Thoracic aorta (tissue), 2 donors: ENCODE measurements at places on chromosomes 2 and 18.

GRCh38 chr2:66109419-66109818 is 325.5 kb upstream of the MEIS1 start:
- no peak for DNase-seq
- H3K27me3 ChIP-seq: no peaks in the 10 kb centered on the region
- H3K36me3 ChIP-seq: no peaks in the 10 kb centered on the region
- H3K4me3 ChIP-seq: no peak overlapping the region
- H3K27ac ChIP-seq: no peak overlapping the region
- no peaks in the 10 kb centered on the region for H3K4me1 ChIP-seq

DNA sequence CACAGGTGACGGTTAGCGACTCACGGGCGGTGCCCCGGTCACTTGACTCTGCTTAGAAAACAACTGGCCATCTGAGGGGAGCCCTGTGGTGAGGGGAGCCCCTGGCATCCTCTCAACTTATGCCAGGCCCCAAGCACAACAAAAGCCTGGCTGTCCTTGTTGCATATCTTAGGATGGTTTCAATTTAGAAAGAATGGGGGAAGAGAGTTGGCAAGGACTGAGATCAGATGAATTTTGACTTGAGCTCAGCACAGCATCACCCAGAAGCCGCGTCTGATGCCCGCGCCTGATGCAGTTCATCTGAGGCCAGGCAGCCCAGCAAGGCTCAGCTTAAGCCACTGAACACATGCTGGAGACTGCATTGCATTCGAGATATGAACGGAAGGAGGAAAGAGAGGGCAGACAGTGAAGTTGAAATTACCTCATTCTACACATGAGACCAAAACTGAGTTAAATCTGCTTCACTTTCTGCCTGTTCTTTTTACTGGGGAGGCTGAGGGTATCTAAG is 36.8 kb downstream of the MYT1L start:
- no peak for DNase-seq
- H3K36me3 ChIP-seq: no peaks in the 10 kb centered on the region
- no peak overlapping the region for H3K4me3 ChIP-seq
- H3K4me1 ChIP-seq: no peaks in the 10 kb centered on the region

- H3K36me3 ChIP-seq: no peaks in the 10 kb centered on the region
- no peaks in the 10 kb centered on the region for H3K27me3 ChIP-seq
- no peak overlapping the region for H3K27ac ChIP-seq
- H3K4me3 ChIP-seq: no peak overlapping the region
Measured at GRCh38 chr2:232473467-232473890, 14.2 kb downstream of the ECEL1 start.

DNA sequence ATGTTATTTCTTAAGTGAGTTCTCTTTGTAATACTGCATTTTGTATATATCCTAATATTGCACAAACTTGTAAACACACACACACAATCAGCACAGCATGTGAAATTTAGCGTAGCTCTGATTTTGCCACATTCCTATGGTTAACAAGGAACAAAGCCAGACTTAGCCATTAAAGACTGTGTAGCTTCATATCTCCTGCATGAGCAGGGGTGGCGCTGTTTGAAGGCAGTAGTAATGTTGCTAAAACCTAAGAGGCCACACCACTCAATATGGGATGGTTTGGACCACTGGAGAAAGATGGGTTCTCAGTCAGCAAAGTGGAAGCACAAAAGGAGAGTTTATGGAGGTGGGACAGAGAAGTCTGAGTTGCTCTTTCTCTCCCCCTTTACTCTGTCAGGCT is 61.1 kb upstream of the RND3 start:
- no peak for DNase-seq
- H3K4me3 ChIP-seq: no peak overlapping the region
- H3K27me3 ChIP-seq: no peaks in the 10 kb centered on the region
- no peaks in the 10 kb centered on the region for H3K4me1 ChIP-seq
- H3K27ac ChIP-seq: no peak overlapping the region

DNA sequence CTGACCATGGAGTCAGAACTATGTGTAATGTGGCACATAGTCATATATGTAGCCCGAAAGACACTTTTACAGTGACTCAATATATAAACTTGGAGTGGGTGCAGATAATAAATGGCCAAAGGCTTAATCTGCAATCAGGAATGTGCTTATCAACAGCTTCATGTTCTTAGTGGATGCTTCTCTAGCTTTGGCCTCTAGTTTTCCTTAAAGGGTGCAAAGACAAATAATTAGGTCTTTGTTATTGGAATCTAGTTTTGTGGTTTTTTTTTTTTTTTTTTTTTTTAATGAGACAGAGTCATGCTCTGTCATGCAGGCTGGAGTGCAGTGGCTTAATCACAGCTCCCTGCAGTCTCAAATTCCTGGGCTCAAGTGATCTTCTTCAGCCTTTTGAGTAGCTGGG is 625.6 kb downstream of the EPHA4 start:
- H3K4me3 ChIP-seq: no peak overlapping the region
- H3K27me3 ChIP-seq: no peaks in the 10 kb centered on the region
- H3K4me1 ChIP-seq: no peaks in the 10 kb centered on the region
- no peak for DNase-seq

DNA sequence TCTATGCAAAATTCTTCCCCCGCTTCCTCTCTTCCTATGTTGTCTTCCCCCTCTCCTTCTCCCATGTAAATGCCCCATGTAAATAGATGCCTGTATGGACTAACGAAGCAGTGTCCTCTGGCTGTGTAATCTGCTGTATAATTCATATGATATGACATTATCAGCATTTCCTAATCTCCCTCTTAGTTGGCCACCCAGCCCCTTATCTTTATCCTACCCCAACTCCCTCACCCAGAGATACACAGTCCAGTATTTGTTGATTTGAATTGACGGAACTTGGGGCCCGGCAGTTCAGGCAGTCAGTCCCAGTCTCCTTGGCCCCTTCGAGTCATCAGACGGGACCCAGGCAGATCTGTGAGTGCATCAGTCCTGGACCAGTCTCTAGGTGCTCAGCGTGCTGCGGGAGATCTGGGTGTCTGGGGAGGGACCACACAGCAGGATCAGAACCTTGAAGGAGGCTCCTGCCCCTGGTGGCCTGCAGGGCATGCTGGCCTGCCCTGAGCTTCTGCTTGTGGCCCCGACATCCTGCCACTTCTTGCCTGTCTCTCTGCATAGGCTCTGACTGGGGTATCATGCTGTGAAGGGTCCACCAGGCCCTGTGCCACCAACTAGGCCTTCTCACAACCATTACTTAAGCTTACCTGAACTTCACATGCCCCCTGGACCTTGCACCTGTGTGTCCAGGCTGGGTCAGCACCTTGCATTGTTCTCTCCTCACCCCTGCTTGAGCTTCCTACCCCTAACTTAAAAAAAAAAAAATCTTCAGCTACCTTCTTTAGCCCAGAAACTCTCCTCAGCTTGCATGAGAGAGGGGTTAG is 88.1 kb upstream of the ATL2 start:
- peak overlapping the region; percentile 52 for H3K27ac ChIP-seq
- H3K4me1 ChIP-seq: peaks cover 46% of the 10 kb centered on the region

- peaks cover 6% of the 10 kb centered on the region for H3K4me1 ChIP-seq
- peak overlapping the region; percentile 88 for H3K27ac ChIP-seq
- H3K4me3 ChIP-seq: peak overlapping the region; percentile 95
Measured at GRCh38 chr2:19357402-19358241, 801 bp downstream of the OSR1 start.
